HepG2 (cell line): ENCODE measurements at places on chromosomes 1 and 21. TPM values are rescaled to one million over a fixed set of nuclear protein-coding genes. Genes with fewer than 3 reads are reported as not detected.

GRCh38 chr1:235054936-235055335 lies 73.7 kb downstream of the TOMM20 start:
- no peaks in the 10 kb centered on the region for H3K36me3 ChIP-seq
- no peak overlapping the region for H3K4me3 ChIP-seq
- no peak overlapping the region for H3K27ac ChIP-seq
- peaks cover 12% of the 10 kb centered on the region for H3K4me1 ChIP-seq

AMPD1 gene
- polyA plus RNA-seq = not detected in 2 replicates

SLFNL1 gene
- 0.18 and 0.20 TPM in 2 replicates for polyA plus RNA-seq

DMBX1 gene
- not detected in 2 replicates for polyA plus RNA-seq

GRCh38 chr1:39901714-39902459 lies at the start of gene MYCL:
Gene MYCL, minus strand, starts transcription at chr1:39901917. Its CDS starts 483 bp downstream, at chr1:39901434.
- DNase-seq = peak; percentile 64
- no peaks in the 10 kb centered on the region for H3K27me3 ChIP-seq
- peaks cover 50% of the 10 kb centered on the region for H3K4me1 ChIP-seq
- peak within 1 kb of the TSS; percentile 64 for H3K4me3 ChIP-seq
- no peaks in the 10 kb centered on the region for H3K36me3 ChIP-seq
- no peak within 1 kb of the TSS for H3K27ac ChIP-seq

LRRC71 gene
- polyA plus RNA-seq = not detected in 2 replicates
